ENCODE measurements at places on chromosomes 7 and 10.

DNA sequence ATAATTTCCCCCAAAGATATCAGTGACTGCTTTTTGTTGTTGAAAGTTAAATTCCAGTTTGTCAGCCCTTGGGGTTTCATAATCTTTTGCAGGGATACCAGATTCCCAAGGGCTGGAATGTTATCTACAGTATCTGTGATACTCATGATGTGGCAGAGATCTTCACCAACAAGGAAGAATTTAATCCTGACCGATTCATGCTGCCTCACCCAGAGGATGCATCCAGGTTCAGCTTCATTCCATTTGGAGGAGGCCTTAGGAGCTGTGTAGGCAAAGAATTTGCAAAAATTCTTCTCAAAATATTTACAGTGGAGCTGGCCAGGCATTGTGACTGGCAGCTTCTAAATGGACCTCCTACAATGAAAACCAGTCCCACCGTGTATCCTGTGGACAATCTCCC is 3.2 kb downstream of the CYP26A1 start:
- no peak for DNase-seq

DNA sequence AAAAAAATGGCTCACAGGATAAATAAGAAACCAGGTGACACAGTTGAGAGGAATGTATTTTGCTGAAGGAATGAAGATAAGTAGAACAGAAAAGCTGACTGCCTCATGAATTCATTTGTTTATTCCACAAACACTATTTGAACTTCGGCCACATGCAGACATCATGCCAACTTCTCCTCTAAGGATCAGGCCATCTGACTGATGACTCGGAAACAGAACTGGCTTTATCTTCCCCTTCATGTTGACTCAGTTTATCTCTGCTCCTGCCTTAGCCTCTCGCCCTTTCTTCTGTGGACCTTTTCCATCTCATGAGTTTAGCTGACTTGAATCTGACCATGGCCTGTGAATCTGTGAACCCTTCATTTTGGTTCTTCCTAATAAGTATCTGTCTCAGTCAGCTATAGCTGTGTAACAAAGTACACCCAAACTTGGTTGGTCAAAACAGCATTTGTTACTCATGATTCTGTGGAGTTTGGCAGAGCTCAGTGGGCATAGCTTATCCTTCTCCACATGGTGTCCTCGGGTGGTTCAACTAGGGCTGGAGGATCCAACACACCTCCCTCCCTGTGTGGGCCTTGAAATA is 44.0 kb upstream of the GRID1 start:
- no peak for DNase-seq

DNA sequence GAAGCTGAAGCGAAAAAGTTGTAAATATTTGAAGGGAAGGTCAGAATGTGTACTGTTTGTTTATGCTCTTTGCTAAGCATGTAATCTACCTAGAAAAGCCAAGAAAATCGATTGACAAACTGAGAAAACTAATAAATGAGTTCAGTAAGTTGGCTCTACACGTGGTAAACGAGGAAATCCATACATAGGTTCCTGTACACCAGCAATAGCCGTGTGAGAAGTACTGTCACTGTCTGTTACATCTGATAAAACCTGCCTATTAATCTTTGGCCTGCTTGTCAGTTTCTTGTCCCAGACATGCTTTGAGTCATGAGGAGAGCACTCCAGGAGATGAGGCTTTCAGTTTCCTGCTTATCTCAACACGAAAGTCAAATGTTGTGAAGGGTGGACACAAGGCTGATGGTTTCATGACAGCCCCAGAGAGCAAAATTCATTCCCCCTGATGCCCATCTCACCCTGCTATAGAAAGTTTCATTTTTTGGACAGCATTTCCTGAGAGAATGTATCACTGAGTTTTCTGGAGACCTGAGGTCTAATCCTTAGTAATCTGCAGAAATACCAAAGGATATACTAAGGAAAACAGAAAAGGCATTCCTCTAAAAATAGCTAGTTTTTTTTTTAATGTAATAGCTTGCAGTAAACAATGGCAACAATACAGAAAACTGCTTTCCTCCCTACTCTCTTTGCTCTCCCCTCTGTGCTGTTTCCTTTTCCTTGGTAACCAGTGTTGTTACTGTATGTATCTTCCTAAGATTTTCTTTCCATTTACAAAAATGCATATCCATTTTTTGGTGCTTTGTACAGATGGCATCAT is 18.8 kb downstream of the BMPR1A start:
- DNase-seq: no peak

DNA sequence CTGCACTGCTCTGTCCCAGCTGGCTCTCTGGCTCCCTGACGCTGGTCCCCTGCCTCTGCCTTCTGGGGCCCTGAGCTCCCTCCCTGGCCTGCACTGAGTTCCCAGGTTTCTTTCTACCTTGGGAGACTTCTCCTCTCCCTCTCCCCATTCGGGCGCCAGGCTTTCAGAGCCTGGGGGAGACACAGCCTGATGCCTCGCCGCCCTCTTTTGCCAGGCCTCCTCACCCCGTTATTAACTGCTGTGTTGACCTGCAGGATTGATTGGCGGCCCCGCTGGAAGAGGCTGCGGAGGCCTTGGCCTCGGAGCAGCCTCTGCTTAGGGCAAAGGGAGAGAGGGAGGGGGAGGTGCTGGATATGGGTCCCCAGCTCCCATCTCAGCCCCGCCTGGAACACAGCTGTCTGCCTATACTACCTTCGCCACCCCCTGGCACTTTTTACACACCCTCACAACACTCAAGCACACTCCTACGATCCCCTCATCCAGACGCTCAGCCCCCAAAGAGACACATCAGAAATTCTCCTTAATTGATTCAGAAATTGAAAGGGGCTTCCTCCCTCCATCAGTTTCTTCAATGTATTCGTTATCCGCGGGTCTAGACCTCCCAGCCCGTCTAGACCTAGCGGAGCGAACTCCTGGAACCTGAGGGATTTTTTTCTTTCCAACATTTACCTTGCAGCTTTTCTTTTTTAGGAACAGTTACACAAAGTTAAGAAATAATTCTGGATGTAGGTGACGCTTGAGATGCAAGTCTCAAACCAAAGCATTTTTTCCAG is 7.1 kb upstream of the PAX2 start:
- DNase-seq: no peak

GRCh38 chr7:142964502-142965246 is 2.5 kb upstream of the KEL start:
- DNase-seq: no peak

- DNase-seq: no peak
Measured at GRCh38 chr7:90311175-90311574, 9.9 kb downstream of the FAM237B start.

GRCh38 chr7:149729983-149730801 is 43.2 kb downstream of the ZNF467 start:
- DNase-seq: peak; percentile 35

GRCh38 chr7:78261739-78262138 is 463.2 kb downstream of the PHTF2 start:
- no peak for DNase-seq

DNA sequence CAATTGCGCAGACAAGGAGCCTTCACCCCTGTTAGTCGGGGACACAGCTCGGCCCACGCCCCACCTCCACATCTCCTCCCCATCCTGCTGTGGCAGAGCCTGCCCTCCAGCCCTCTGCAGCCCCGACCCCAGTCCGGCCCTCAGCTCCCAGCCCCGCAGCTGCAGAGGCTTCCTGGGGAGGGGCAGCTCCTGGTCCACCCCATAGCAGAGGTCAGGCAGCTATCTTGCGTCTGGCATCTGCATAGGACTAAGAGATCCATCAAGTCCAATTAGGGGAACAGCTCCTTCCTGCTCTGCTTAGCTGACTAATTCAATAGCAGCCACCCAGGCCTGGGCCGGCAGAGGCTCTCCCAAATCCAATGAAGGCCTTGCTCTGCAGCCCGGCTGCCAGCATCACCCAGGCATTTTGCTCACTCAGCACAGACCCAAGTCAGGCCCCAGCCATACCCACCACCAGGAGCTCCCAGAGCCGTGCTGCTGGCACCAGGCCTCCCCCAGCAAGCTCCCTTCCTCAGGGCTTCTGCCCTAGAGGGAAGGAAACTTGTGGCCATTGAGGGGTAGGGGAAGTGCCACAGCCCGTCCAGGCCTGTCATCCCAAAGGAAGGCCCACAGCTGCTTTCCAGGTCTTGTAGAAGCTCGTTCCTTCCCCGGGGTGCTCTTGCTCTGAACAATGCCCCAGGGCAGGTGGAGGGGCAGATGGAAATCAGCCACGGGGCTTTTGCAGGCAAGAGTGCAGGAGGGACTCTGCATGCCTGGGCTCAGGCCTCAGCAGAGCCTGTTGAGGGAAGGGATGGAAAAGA is 106.2 kb upstream of the RET start:
- no peak for DNase-seq

DNA sequence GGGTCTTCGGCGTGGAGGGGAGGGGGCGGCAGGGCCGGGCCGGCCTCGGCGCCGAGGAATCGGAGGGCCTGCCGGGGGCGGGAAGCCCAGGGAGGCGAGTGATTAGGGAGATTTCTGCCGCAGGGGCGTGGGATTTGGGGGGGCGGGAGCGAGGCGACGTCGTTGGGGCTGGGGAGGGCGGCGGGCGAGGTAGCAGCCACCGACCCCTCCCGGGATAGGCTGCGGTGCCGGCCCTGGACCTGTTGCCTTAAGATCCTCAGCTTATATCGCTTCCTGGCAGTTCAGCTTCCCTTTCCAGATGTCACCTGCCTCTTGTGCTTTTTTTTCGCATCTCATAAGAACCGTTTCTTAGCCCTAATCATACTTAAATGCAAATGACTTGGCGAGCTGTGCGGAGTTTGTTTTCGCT is 655 bp downstream of the LMTK2 start:
- DNase-seq: no peak

DNA sequence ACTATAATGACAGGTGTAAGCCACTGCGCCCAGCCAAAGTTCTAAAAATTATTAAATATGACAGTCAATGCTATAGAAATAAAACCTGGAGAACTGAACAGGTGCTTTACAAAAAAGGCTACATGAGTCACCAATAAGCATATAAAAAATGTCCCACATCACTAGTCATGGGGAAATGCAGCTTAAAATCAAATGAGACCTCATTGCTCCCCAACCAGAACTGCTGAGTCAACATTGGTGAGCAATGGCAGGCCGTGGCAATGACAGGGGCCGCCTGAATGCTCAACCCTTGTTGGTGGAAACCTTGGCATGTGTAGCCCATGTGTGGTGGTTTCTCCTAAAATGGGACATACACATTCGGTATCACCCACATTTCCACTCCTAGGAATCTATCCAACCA is 352.3 kb upstream of the KLF6 start:
- DNase-seq: no peak

- DNase-seq: no peak
Measured at GRCh38 chr10:126059076-126059826, 162.9 kb downstream of the FANK1 start.

- no peak for DNase-seq
Measured at GRCh38 chr7:67343114-67343513, 346.5 kb downstream of the TYW1 start.

Data from NCI-H774 (cell line).